ENCODE measurements at places on chromosomes 11 and 22.

DNA sequence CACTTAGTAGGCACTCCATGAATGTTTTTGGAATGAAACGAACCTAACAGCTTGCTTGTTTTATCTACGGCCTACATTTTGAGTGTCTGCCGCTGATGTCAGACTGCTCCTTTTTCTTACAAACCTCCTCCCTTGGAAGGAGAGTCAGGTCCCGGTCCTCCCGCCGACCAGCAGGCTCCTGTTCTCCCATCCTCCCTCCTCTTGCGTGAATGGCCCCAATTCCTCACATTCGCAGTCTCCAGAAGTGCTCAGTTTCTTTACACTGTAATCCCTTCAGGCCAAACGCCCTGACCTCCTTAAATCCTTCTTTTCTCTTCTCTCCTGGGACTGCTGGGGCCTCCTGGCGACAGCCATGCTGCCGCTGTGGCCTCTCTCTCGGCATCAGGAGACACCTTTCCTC, 82.6 kb upstream of the CSNK2A3 start:
- DNase-seq = no peak

DNA sequence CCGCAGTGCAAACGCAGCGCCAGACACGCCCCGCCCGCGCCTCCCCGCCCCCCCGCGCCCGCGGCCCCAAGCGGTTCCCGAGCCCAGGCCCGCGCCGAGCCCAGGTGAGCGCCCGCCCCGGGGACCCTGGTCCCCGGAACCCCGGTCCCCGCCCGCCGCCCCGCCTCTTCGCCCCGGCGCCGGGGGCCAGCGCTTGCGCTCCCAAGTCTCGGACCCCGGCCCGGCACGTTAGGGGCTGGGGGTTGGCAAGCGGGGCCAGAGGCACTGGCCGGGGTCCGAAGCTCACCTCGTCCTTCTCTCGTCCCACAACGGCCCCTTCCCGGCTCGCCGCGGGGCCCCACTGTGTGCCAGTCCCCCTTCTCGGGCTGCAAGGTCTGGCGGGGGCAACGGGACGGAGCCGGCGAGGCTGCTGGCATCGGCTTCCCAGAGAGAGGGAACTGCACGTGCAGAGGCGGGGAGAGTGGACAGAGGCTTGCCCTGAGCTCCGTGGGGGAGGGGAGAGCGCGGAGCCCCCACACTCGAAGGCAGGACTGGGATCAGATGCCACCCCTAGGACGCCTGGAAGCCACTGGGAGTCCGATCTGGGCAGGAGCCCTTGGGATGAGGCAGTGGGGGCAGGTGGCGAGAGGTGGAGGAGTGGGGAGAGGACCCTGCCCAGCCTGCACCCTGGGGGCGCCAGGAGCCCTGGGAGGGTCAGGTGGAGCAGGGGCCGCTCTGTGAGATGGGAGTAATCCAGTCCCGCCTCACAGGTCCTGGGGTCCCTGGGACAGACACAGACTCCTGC, 1.8 kb upstream of the AIFM3 start:
- DNase-seq = no peak

DNA sequence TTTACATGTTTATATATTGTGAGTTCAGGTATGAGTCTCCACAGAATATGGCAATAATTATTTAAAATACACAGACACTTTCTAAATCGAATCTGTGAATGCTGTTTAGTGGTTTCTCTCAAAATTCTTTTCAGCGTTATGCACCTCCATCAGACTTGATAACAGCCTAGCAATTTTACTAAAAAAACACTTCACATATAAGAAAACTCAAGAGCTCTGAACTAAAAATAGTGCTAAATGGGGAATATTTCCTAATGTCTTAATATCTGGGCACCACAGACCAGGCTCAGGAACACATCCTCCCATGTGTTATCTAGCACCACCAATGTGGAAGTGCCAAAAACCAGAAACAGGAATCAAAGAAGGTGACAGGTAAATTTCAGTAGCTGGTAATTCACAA, 47.9 kb downstream of the ARHGAP32 start:
- no peak for DNase-seq

DNA sequence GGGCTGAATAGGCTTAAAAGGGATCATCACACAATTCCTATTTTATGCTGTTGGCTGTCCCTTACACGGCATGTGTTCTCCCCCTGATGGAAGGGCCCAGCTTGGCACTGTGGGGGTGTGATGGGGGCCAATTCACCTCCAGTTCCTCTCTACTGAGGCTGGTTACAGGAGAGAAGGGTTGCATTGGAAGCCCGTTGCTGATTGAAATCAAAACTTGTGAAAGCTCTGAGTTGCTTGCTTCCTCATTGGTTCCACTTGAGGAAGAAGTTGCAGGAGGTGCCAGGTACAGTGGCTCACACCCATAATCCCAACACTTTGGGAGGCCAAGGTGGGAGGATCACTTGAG, 13.3 kb upstream of the PRG2 start:
- no peak for DNase-seq

DNA sequence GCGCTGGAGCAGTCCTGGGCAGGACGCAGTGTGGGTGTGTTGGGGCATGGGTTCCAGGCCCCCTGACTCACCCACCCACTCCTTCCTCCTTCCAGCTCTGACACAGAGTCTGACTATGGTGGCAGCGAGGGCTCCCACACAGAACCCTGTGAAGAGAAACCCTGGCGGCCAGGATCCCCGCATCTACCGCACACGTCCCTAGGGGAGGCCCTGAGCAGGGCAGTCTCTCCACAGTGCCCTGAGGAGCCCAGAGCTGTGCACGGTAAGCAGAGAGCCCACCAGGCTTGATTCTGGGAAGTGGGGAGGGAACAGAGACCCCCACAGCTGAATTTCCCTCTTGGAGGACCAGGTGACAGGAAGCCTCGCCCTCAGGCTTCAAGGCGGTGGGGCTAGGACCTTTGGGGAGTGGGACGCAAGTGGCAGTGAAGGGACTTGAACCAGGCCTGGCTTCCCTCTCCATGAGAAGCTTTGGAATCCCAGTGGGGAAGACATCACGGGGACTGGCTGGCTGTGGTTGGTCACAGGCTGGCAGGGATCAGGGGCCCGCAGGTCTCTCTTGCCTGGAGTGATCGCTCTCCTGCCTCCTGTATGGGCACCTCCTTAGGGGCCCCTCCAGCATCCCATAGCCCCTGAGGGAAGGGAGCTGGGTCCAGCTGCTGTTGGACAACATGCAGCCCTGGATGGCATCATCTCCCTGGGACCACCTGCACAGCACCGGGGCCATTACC, 96.4 kb upstream of the PARVA start:
- DNase-seq = no peak

- no peak for DNase-seq
Observed at GRCh38 chr11:688681-689080, 6.3 kb downstream of the DEAF1 start.

DNA sequence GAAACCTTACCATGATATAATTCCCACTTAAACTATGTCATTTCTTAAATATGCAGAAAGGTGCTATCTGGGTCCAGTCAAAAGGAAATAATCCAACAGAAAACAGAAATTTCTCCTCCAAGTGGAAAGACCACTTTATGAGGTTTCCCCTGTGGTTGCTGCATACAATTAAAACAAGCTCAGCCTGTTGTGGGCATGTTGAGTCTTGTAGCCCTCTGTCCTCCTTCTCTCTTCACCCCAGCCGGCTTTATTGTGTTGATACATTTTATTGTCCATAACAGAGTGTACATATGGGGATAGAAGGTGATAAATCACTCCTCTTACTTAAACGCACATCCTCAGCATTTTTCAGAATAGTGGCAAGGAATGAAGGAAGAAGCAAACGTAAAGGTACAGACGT, 126.0 kb upstream of the MTNR1B start:
- DNase-seq = no peak
